ENCODE measurements at places on chromosomes 7 and 10. TPM values are rescaled to one million over a fixed set of nuclear protein-coding genes. Genes with fewer than 3 reads are reported as not detected.
A peak's percentile ranks its signal among the peaks of the same experiment; 100 is the strongest.

The NDUFB2 gene
- total RNA-seq = 84.0 TPM

GRCh38 chr10:63671317-63671937 is 150.2 kb downstream of the REEP3 start:
- no peak overlapping the region for H3K27ac ChIP-seq
- no peak overlapping the region for H3K4me3 ChIP-seq
- H3K4me1 ChIP-seq = peaks cover 11% of the 10 kb centered on the region
- no peaks in the 10 kb centered on the region for H3K36me3 ChIP-seq
- DNase-seq = no peak

GRCh38 chr7:137903382-137904169 is 56.8 kb upstream of the DGKI start:
- H3K27me3 ChIP-seq = no peaks in the 10 kb centered on the region
- no peak for DNase-seq
- H3K36me3 ChIP-seq = peaks cover 52% of the 10 kb centered on the region
- peaks cover 37% of the 10 kb centered on the region for H3K4me1 ChIP-seq
- peak overlapping the region; percentile 32 for H3K27ac ChIP-seq

DNA sequence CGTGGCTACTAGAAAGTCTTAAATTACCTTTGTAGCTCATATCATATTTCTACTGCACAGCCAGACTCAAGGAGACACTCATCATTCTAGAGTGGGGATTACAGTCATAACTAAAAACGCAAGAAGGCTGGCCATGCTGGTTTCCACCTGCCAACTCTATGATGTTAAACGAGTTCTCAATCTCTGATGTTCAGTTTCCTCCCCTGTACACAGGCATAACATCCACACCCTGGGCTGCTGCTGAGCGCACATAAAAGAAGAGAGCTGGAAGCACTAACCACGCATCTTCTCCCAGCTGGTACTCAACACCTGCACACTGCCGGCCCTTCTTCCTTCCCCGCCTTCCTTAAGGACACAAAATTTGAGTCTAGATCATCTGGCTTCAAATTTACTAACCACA is 60.5 kb downstream of the SORBS1 start:
- no peak for DNase-seq
- no peaks in the 10 kb centered on the region for H3K36me3 ChIP-seq
- peak overlapping the region; percentile 36 for H3K4me3 ChIP-seq
- H3K27me3 ChIP-seq = no peaks in the 10 kb centered on the region

- H3K4me1 ChIP-seq = no peaks in the 10 kb centered on the region
- no peaks in the 10 kb centered on the region for H3K36me3 ChIP-seq
- H3K27me3 ChIP-seq = no peaks in the 10 kb centered on the region
- H3K27ac ChIP-seq = no peak overlapping the region
- no peak for DNase-seq
- no peak overlapping the region for H3K4me3 ChIP-seq
Observed at GRCh38 chr7:69002416-69002815, 595.9 kb upstream of the AUTS2 start.

DNA sequence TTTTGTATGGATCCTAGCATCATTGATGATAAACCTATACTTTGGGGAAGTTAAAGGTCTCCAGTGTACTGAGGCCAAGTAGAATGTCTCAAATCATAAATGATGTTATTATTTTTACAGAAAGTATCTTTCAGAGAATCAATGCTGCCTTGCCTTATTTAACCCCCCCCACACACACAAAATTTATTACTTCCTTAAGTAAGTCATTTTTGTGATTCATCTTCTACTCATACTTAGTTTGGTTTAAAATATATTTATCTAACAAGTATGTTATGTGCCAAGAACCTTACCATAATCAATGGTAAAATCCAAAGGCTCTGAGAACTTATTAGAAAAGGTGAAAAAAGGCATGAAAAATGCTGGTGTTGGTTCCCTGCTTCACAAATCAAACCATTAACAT is 18.8 kb upstream of the CLDN12 start:
- no peak overlapping the region for H3K4me3 ChIP-seq
- H3K36me3 ChIP-seq = peaks cover 29% of the 10 kb centered on the region
- no peak overlapping the region for H3K27ac ChIP-seq
- no peak for DNase-seq
- H3K4me1 ChIP-seq = no peaks in the 10 kb centered on the region
